ENCODE measurements at places on chromosomes 4 and X.

DNA sequence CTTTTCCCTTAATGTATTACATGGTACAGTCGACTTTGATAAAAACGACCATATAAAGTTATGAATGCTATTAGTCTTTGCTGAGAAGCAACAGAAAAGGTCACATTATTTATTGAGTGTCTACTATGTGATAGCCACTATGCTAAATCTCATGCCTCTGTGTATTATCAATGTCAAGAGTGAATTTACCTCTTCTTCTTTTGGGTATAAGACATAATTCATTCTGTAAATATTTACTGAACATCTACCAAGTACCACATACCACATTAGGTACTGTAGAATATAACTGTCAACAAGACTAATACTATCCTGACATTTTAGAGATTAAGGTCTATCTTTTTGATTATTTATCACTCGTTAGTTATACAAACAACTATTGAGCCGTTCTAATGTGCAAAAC, 268.7 kb upstream of the FTHL17 start:
- no peak for DNase-seq

DNA sequence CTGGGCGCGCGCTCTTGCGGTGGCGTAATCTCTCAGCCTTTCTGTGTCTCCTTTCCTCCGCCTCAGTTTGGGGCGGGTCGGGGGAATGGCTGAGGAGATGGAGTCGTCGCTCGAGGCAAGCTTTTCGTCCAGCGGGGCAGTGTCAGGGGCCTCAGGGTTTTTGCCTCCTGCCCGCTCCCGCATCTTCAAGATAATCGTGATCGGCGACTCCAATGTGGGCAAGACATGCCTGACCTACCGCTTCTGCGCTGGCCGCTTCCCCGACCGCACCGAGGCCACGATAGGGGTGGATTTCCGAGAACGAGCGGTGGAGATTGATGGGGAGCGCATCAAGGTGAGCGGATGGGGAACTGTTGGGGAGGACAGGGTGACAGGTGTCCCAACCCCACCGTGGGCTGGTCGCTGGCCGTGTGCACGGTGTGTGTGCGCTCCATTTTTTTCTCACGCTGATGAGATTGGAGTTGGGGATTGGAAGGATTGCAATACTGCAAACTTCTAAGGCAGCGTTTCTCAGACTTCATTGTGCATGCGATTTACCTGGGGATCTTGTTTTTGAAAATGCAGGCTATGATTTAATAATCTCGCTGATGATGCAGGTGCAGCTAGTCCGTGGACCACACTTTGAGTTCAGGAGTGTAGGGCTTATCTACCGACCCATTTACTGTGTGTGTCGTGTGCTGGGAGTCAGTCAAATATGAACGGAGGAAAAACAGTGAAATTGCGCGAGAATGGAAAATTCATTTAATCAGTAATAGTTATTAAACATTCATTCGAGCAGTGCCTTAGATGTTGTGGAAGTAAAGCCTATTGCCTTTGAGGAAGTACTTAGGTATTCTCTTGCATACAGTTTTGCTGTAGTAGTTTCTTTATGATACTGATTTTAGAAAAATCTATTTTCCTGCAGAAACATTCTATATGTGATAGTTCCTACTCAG, at the start of gene RAB33B:
TSS of gene RAB33B (plus strand) at position 11 of the 935 bp plus-strand sequence. CDS start at position 86, 75 bp downstream.
- DNase-seq = no peak

- DNase-seq = no peak
Observed at GRCh38 chr4:27428661-27429060, 568.0 kb downstream of the STIM2 start.

GRCh38 chrX:13397878-13398818, 78.3 kb upstream of the ATXN3L start:
- no peak for DNase-seq

DNA sequence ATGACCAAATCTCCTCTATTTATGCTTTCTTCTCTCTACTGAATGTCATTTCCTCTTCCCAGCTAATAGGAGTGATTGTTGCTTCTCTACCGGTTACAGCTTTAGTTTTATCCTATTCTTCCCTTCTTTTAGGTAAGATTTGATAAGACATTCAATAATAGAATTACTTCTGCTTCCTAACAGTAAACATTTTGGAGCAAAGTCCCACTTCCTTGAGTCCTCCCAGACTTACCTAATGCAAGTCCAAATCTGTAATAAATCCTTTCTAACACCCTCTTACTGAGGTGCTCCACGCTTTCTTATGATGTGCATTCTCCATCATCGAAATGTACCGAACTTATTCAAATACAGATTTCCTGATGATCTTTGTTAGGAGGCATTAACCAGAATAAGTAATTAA, 79.2 kb upstream of the GPM6A start:
- no peak for DNase-seq

- DNase-seq = no peak
Observed at GRCh38 chr4:54626113-54626512, 31.6 kb upstream of the KIT start.

GRCh38 chr4:25753239-25753638, 97.6 kb downstream of the SLC34A2 start:
- DNase-seq = no peak

DNA sequence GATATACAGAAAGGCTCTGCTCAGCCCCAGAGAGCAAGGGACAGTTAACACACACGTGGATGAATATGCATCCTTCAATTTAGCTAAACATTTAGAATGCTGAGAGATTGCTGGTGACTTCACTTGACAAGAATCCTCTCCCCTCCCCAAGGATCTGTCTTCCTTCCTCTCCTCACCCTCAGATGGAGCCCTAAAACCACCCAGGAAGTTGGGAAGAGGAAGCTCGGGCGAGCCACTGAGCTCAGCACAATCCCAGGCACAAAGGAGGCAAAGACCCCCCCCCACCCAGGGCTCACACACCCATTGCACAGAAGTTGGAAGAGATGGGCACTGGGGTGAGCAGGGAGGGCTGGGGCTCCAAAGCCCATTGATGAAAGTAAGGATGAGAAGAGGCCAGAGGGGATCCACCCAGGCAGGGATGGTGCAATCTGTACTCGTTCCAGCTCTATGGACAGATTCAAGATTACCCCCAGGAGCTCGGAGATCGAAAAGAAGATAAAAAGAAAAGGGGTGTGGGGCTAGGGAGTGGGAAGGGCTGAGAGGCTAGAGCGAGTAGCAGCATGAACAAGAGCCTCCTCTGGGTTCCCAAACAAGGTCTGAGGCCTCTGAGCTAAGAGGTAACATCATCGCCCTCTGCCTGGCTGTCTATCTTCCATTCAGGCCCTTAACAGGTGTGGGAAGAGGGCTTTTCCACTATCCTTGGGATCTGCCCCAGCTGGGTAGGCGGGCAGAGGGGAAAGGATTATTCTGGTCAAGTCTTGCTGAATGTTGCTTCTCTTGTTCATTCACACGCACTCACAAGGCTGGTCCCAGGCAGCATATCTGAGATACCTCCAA, 1.2 kb downstream of the TFE3 start:
- DNase-seq = no peak

GRCh38 chr4:20944961-20945360, 244.7 kb downstream of the PACRGL start:
- no peak for DNase-seq

GRCh38 chr4:153249199-153250041, 45.2 kb downstream of the TRIM2 start:
- DNase-seq = peak; percentile 57

DNA sequence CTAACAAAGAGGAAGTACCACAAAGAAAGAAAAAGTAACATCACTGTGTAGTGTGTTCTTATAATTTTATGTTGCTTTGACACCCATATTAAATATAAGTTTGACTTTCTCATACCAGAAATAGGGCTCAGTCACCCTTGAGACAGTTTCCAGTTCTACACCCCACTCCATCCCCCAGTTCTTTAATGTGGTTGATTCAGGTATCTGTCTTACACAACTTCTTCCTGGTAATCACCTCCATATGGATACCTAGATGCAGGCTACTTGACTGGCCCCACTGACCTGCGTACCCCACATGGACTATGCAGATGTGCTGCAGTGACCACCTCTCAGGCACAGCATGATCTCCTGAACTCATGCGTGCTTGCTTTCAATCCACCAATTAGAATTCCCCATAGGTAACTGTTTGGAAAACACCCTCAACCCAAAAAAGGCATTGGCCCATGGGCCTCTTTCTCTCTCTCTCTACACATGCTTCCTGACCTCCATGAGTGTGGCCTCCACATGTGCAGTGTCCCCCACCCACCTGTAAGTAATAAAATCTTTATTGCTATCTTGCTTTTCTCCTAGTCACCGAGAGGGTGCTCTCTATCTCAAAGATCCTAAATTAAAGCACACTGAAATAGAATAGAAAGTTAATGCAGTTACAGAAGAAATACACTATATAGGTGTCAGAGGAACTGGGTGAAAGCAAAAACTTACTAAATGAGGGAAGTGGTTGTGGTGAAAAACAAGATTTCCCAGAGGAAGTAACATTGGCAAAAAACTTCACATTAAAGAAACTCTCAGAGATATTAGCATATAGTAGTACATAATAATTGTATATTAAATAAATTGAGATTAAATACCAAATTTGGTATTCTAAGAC, 98.4 kb downstream of the ZAR1 start:
- DNase-seq = no peak

DNA sequence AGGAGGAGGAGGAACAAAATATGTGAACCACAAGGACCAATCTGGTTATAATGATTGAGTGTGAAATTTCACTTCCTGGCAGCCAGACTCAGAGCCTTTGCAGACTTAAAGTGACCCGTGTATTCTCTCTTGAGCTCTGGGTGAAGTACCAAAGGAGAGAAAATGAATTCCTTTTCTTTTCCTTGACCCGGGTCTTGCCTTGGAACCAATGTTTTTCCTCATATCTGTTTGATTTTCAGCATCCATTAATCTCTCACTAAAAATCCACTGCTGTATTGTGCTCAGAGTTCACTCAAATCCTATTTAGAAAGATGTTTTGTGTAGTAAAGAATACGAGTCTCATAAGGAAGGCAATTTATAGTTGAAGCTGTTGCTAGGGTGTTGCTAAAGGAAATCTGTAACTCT, 78.3 kb upstream of the C1QTNF7 start:
- DNase-seq = no peak

DNA sequence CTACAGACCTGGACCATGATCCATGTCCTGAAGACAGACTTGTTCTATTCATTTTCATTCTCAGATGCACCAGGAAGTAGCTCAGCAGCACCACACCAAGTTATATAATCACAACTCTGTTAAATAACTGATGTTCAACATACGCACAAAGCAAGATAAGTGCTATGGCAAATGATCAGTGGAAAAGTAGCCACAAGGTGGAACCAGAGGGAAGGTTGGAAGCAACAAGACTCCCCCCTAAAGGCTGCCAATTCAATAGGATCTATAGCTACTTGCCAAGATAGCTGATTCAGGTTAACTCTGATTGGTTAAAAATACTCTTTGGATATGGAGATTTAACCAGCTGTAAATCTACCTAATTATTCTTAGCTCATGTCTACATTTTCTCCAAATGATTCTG, 23.7 kb upstream of the FAM47B start:
- no peak for DNase-seq

DNA sequence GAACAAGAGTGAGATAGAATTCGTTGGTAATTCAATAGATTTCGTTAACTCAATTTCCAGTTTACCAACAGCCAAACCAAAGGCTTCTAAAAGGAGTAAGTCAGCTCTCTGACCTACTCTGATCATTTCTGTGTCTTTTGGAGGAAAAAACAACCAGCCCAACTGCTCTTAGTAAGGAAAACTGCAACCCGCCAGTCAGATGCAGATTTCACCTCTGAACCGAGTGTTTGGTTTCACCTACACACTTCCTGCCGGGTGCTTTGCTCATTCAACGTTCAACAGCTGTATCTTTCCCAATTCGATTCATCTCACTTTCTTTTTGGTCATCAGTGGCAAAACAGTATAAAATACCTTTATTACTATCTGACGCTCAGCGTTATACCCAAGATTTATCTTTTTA, 24.5 kb downstream of the TMSB4X start:
- no peak for DNase-seq

GRCh38 chr4:2332201-2332975, 70.5 kb upstream of the MXD4 start:
- no peak for DNase-seq

DNA sequence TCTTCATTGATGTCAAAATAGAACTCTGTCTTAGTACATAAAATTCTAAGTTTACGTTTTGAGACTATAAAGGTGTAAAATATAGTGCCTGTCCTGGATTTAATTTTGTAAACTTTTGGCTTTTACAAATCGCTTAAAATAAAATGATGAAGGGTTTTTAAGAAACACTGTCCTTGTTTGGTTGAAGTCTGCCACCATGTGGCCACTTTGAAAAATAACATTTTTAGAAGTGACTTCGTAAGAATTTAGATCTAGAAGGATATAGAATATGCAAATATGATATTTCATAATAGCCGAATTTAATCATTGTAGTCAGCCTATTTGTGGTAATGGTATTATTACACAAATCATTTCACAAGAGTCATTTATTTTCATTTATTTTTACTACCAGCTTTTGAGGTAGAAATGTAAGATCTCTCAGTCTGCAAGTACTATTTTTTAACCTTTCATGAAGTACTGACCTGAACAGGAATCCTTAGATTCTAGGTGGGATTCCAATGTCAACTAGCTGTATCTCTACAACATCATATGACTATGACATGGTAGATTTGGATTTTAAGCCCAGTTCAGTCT, 31.0 kb upstream of the FAT4 start:
- DNase-seq = no peak

DNA sequence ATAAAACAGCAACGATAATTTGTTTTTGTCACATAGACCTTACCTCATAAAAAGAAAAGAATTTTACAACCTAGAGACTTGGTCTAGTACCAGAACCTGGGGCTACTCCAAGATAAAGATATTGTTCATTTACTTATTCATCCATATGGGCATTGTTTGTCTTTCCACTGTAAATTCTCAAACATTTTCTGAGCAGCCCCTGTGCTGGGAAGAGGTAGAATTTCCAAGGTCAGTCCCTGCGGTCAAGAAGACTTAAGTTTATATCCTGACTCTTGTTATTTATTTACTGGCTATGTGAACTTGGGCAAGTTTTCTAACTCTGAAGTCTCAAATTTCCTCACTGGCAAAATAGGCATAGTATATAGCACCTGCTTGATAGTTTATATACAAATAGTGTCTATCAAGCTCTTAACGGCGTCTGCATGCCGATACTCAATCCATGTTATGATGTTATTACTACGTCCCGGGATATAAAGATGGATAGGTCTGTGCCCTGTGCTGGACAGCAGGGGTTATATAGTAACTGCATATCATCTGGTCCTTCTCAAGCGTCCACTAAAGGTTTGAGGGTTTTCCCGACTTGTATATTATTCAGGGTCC, 222.1 kb upstream of the TAPT1 start:
- no peak for DNase-seq

DNA sequence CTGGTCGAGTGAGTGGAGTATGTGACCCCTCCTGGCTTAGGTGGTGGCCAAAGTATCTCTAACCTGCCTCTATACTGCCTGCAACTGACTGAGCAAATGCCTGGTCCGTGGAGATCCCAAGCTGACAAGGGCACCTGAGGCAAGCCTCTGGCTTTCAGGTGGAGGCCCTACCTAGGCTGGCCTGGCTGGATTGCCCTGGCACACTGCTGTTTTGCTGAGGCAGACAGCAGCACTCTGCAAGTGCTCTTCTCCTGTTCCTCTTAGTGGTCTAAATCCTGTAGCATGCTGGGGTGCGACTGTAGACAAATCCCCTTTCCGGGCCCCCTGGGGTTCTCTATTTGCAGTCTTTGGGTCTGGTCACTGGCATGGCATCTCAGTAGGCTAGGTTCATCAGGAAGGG, 44.8 kb downstream of the PNMA5 start:
- DNase-seq = no peak

GRCh38 chrX:49250578-49250977, 13.9 kb downstream of the FOXP3 start:
- no peak for DNase-seq
